ENCODE measurements at places on chromosomes 3 and 15.

DNA sequence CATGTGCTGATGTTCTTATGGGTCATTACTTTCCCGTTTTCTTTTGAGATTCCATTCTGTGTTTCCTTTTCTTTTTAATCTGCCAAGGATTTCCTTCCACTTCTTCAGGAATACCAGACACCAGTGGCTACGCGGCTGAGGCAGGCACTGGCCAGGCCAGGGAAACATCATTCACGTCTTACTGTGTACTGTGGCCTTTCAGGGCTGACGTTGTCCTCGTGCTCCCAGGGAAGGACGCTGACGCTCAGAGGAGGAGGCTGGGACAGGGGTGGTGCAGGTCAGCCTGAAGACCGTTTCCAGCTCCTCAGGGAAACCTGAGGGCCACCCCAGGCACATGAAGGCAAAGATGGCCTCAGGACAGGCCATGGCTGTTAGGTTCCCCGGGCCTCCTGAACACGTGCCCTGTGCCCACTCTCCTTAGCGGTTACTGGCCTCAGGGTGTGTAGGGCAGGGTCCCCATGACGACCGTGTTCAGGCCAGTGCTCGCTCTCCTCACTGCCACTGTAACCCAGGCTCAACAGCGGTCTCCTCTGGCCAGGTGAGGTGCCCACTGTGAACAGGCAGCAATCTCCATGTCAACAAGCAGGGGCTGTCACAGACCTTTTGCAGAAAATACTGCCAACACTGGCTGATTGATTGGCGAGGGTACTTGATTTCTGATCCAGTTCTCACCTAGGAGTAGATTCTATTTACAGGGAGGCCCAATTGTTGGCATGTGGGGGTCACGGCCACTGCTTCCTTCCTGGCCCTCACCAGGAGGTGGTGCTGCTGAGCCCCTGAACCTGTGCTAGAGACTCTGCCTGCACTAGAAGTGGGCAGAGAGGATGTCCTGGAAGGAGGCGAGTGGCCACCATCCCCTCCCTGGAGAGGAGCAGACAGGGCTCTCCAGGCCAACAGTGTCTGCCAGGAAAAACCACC, 169.5 kb downstream of the ATP10A start:
- H3K27me3 ChIP-seq: no peaks in the 10 kb centered on the region
- peak; percentile 34 for DNase-seq
- no peak overlapping the region for H3K4me3 ChIP-seq
- no peak overlapping the region for H3K27ac ChIP-seq

DNA sequence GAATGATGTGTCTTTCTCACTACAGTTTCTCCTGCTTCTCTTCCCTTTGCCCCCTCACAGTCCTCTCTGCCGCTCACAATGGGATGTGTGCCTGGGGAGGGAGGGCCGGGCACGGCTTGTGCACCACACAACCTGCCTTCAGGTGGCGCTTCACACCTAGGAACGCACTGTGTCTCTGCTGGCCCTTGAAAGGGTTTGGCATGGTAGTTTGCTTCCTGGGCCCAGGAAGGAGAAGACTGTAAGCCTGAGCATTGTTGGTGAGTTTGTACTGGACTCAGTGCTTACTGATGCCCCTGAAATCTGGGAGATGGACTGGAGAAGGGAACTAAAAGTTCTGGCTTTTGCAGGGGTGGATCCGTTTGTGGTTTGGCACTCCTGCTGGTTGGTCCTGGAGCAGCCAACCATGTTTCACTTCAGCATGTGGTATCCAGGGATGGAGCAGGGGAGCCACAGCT, 9.2 kb downstream of the ALPK3 start:
- peaks cover 2% of the 10 kb centered on the region for H3K4me1 ChIP-seq
- DNase-seq: no peak
- no peak overlapping the region for H3K4me3 ChIP-seq
- no peaks in the 10 kb centered on the region for H3K27me3 ChIP-seq
- H3K27ac ChIP-seq: no peak overlapping the region

GRCh38 chr15:53611145-53611920, 148.1 kb downstream of the WDR72 start:
- H3K27ac ChIP-seq: no peak overlapping the region
- H3K27me3 ChIP-seq: no peaks in the 10 kb centered on the region
- no peaks in the 10 kb centered on the region for H3K36me3 ChIP-seq
- DNase-seq: no peak

- H3K27me3 ChIP-seq: no peaks in the 10 kb centered on the region
- H3K4me1 ChIP-seq: no peaks in the 10 kb centered on the region
- no peaks in the 10 kb centered on the region for H3K36me3 ChIP-seq
- no peak overlapping the region for H3K27ac ChIP-seq
- DNase-seq: no peak
Measured at GRCh38 chr3:8261018-8261417, 240.6 kb upstream of the LMCD1 start.

- no peaks in the 10 kb centered on the region for H3K36me3 ChIP-seq
- no peaks in the 10 kb centered on the region for H3K27me3 ChIP-seq
- H3K4me3 ChIP-seq: no peak overlapping the region
- DNase-seq: no peak
- peaks cover 2% of the 10 kb centered on the region for H3K4me1 ChIP-seq
Measured at GRCh38 chr15:75185271-75186029, 16.2 kb upstream of the C15orf39 start.

DNA sequence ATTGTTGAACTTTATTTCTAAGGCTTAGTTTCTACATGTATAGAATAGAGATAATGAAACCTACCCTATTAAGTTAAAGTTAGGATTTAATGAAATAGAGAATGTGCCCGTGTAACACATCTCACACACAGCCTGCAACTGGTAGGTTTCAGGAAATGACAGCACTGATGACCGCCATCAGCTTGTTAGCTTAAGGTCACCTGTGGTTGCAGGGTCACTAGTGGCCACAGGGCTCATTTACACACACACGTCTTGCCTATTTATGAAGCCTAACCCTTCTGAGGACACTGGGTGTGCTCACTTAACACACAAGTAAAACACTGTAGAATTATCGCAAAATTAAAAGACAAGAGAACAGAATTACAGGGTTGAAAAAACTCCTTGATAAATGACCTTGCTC, 20.1 kb downstream of the CHRM5 start:
- H3K4me1 ChIP-seq: peaks cover 10% of the 10 kb centered on the region
- no peaks in the 10 kb centered on the region for H3K36me3 ChIP-seq
- no peaks in the 10 kb centered on the region for H3K27me3 ChIP-seq
- H3K4me3 ChIP-seq: no peak overlapping the region
- DNase-seq: no peak
- no peak overlapping the region for H3K27ac ChIP-seq

- H3K27ac ChIP-seq: peak overlapping the region; percentile 60
- no peak overlapping the region for H3K4me3 ChIP-seq
- no peaks in the 10 kb centered on the region for H3K36me3 ChIP-seq
- DNase-seq: peak; percentile 51
- no peaks in the 10 kb centered on the region for H3K27me3 ChIP-seq
Measured at GRCh38 chr15:33293713-33294334, 16.9 kb upstream of the RYR3 start.

- DNase-seq: peak; percentile 74
- H3K4me1 ChIP-seq: peaks cover 11% of the 10 kb centered on the region
- H3K27me3 ChIP-seq: no peaks in the 10 kb centered on the region
- H3K36me3 ChIP-seq: no peaks in the 10 kb centered on the region
- no peak overlapping the region for H3K27ac ChIP-seq
Measured at GRCh38 chr15:58473724-58474123, 41.9 kb downstream of the LIPC start.

GRCh38 chr3:141939759-141940158, 63.3 kb downstream of the ATP1B3 start:
- H3K4me1 ChIP-seq: peaks cover 4% of the 10 kb centered on the region
- H3K4me3 ChIP-seq: no peak overlapping the region
- no peaks in the 10 kb centered on the region for H3K36me3 ChIP-seq
- DNase-seq: no peak
- no peak overlapping the region for H3K27ac ChIP-seq
- H3K27me3 ChIP-seq: no peaks in the 10 kb centered on the region

DNA sequence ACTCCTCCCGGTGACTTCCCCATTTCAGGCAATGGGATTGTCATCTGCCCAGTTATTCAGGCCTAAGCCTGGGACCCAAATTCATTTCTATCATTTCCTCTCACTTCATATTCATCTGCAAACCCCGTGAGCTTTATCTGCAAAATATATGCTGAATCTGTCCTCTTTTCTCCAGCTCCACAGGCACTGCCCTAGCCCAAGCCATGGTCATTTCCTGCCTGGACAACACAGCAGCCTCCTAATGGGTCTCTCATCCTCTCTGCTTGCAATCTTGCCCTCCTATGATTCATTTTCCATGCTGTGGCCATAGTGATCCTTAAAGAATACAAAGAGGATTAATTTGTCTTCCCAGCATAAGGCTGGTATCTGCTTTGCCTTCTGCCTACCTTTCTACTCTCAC, 6.1 kb downstream of the RBP2 start:
- peaks cover 8% of the 10 kb centered on the region for H3K4me1 ChIP-seq
- no peak overlapping the region for H3K27ac ChIP-seq
- no peaks in the 10 kb centered on the region for H3K36me3 ChIP-seq
- no peak for DNase-seq

- no peak overlapping the region for H3K4me3 ChIP-seq
- no peaks in the 10 kb centered on the region for H3K27me3 ChIP-seq
- no peaks in the 10 kb centered on the region for H3K4me1 ChIP-seq
Measured at GRCh38 chr3:12465836-12466225, 18.4 kb upstream of the TSEN2 start.

Data from trophoblast cell (in vitro differentiated cells and primary cell).